ENCODE measurements at places on chromosomes 2 and 18. TPM values are rescaled to one million over a fixed set of nuclear protein-coding genes. Genes with fewer than 3 reads are reported as not detected.

ZFP36L2 gene
- total RNA-seq, result 100 TPM

SDC1 gene
- 45.5 TPM for total RNA-seq

LNPK gene
- total RNA-seq, result 29.4 TPM

GALNT5 gene
- 1.3 TPM for total RNA-seq

KCNG2 gene
- not detected for total RNA-seq

NTSR2 gene
- not detected for total RNA-seq

SERPINB8 gene
- 5.6 TPM for total RNA-seq

EML6 gene
- total RNA-seq, result 0.93 TPM

GRCh38 chr2:191018643-191019119, 4.7 kb upstream of the STAT1 start:
- no peaks in the 10 kb centered on the region for H3K36me3 ChIP-seq
- no peak for DNase-seq
- no peak overlapping the region for H3K27ac ChIP-seq

- no peak overlapping the region for H3K27ac ChIP-seq
- peaks cover 25% of the 10 kb centered on the region for H3K27me3 ChIP-seq
- peaks cover 28% of the 10 kb centered on the region for H3K4me1 ChIP-seq
- no peak for DNase-seq
- H3K36me3 ChIP-seq, result no peaks in the 10 kb centered on the region
Observed at GRCh38 chr18:59659508-59660170, 37.6 kb downstream of the CCBE1 start.

- H3K27me3 ChIP-seq, result no peaks in the 10 kb centered on the region
- peaks cover 3% of the 10 kb centered on the region for H3K36me3 ChIP-seq
- no peak overlapping the region for H3K4me3 ChIP-seq
Observed at GRCh38 chr2:239197146-239197545, 203.7 kb downstream of the HDAC4 start.

GRCh38 chr2:239467956-239468490, 67.2 kb upstream of the HDAC4 start:
- H3K4me1 ChIP-seq, result no peaks in the 10 kb centered on the region
- H3K36me3 ChIP-seq, result no peaks in the 10 kb centered on the region
- H3K4me3 ChIP-seq, result no peak overlapping the region
- H3K27me3 ChIP-seq, result peaks cover 11% of the 10 kb centered on the region
- DNase-seq, result no peak
- no peak overlapping the region for H3K27ac ChIP-seq

DNA sequence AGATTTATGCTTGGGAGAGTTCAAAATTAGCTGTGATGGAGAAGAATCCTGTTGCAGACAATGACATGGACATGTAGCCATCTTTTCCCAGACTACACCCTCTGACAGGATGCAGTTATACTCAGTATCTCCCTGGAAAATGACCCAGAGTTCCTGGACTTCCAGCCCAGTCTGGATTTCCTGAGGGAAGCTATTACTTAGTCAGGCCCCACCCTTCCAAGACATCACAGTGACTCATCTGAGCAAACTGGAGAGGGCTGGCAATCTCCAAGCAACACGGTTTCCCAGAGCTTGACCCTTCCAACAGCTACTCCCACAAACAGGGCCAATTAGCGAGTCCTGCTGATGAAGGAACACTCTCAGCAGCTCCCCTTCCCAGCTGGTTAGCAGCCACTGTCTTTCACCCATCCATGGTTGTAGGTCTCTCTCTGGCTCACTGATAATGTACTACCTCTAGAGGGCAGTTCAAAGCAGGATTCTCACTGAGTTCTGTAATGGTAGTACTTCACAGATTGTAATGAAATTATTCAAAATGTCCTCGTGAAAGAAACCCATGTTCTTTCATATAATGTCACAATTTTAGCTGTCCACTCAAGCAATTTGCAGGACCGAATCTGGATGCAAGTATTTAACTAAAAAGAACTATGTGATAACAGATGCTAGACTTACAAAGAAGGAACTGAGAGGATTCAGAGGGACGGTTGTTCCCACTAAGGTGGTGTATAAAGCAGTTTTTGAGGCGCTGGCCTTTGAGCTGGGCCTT, 110.2 kb downstream of the MDH1 start:
- H3K4me3 ChIP-seq, result no peak overlapping the region
- no peak for DNase-seq
- no peaks in the 10 kb centered on the region for H3K27me3 ChIP-seq
- peaks cover 3% of the 10 kb centered on the region for H3K36me3 ChIP-seq
- peaks cover 11% of the 10 kb centered on the region for H3K4me1 ChIP-seq

- no peak for DNase-seq
- peaks cover 2% of the 10 kb centered on the region for H3K4me1 ChIP-seq
- no peak overlapping the region for H3K4me3 ChIP-seq
- no peaks in the 10 kb centered on the region for H3K36me3 ChIP-seq
- no peak overlapping the region for H3K27ac ChIP-seq
Observed at GRCh38 chr2:12844511-12844910, 127.8 kb downstream of the TRIB2 start.

GRCh38 chr2:109410039-109410815, 203.5 kb downstream of the SEPTIN10 start:
- no peaks in the 10 kb centered on the region for H3K36me3 ChIP-seq
- DNase-seq, result no peak
- H3K27me3 ChIP-seq, result no peaks in the 10 kb centered on the region
- H3K4me1 ChIP-seq, result peaks cover 28% of the 10 kb centered on the region
- no peak overlapping the region for H3K27ac ChIP-seq

DNA sequence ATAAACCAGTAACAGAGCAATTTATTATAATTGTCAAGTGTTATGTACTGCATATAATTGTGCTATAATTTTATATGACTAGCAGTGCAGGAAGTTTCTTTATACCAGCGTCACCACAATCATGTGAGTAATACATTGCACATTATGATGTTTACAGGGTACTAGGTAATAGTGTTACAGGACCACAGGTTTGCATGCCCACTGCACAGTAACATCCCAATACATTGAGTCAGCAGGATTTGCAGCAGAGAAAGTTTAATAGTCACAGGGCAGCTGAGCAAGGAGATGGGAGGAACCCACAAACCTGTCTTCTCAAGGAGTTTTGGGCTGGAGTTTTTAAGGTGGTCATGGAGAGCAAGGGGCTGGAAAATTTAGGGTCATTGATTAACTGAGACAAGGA, 1042.9 kb upstream of the ACVR2A start:
- no peaks in the 10 kb centered on the region for H3K36me3 ChIP-seq
- H3K4me1 ChIP-seq, result peaks cover 5% of the 10 kb centered on the region
- no peak for DNase-seq
- H3K4me3 ChIP-seq, result no peak overlapping the region

- DNase-seq, result no peak
- no peak overlapping the region for H3K27ac ChIP-seq
- no peaks in the 10 kb centered on the region for H3K27me3 ChIP-seq
- H3K4me3 ChIP-seq, result no peak overlapping the region
- no peaks in the 10 kb centered on the region for H3K4me1 ChIP-seq
- H3K36me3 ChIP-seq, result no peaks in the 10 kb centered on the region
Observed at GRCh38 chr2:9071032-9071431, 67.5 kb upstream of the MBOAT2 start.

- H3K27me3 ChIP-seq, result no peaks in the 10 kb centered on the region
- no peak for DNase-seq
- H3K4me1 ChIP-seq, result peaks cover 1% of the 10 kb centered on the region
Observed at GRCh38 chr2:237520290-237520689, 33.2 kb downstream of the MLPH start.

DNA sequence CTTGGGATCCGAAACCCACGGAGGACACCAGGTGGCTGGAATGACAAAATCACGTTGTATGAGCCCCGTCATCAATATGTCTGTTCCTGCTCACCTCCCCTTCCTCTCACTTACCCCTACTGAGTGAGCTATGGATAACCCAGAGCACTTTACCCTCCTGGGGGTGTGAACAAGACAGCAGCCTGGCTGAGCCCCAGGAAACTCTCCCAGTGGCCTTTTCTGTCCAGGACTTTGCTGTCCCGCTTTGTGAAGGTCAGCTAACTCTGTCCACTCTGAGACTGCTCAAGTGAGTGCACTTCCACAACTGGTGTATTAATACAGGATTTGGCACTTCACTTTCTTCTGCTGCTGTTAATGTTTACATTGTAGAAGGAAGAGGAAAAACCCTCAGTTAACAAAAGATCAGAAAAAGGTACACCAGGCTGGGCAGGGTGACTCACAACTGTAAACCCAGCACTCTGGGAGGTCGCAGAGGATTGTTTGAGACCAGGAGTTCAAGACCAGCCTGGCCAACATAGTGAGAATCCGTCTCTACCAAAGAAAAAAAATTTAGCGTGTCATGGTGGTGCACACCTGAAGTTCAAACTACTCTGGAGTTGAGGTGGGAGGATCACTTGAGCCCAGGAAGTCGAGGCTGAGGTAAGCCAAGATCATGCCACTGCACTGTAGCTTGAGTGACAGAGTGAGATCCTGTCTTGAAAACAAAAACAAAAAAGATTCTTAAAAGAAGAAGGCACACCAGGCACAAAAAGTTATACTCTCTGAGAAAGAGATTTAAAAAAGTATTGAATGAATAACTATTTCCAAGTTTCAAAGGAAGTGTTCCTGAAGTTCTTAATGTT, 90.3 kb downstream of the CLHC1 start:
- no peak overlapping the region for H3K27ac ChIP-seq
- no peak overlapping the region for H3K4me3 ChIP-seq

GRCh38 chr2:71932780-71933466, 214.7 kb downstream of the CYP26B1 start:
- H3K4me1 ChIP-seq, result peaks cover 40% of the 10 kb centered on the region
- H3K27me3 ChIP-seq, result no peaks in the 10 kb centered on the region
- no peak overlapping the region for H3K4me3 ChIP-seq

DNA sequence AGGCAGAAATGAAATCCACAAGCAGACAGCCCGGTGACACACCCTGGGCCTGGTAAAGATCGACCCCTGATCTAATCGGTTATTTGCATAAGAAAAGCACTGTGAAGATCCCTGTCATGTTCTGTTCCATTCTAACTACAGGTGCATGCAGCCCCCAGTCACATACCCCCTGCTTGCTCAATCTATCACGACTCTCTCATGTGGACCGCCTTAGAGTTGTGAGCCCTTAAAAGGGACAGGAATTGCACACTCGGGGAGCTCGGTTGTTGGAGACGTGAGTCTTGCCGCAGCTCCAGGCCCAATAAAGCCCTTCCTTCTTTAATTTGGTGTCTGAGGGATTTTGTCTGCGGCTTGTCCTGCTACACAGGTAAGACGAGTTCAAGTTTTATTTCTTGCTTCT, 13.4 kb upstream of the IL1B start:
- no peaks in the 10 kb centered on the region for H3K36me3 ChIP-seq
- no peak overlapping the region for H3K4me3 ChIP-seq
- no peaks in the 10 kb centered on the region for H3K27me3 ChIP-seq
- no peak overlapping the region for H3K27ac ChIP-seq
- peaks cover 5% of the 10 kb centered on the region for H3K4me1 ChIP-seq
- no peak for DNase-seq

- no peak for DNase-seq
- H3K27me3 ChIP-seq, result no peaks in the 10 kb centered on the region
- H3K4me1 ChIP-seq, result peaks cover 34% of the 10 kb centered on the region
- no peak overlapping the region for H3K27ac ChIP-seq
- H3K36me3 ChIP-seq, result no peaks in the 10 kb centered on the region
Observed at GRCh38 chr2:6954586-6954985, 37.4 kb downstream of the RNF144A start.

DNA sequence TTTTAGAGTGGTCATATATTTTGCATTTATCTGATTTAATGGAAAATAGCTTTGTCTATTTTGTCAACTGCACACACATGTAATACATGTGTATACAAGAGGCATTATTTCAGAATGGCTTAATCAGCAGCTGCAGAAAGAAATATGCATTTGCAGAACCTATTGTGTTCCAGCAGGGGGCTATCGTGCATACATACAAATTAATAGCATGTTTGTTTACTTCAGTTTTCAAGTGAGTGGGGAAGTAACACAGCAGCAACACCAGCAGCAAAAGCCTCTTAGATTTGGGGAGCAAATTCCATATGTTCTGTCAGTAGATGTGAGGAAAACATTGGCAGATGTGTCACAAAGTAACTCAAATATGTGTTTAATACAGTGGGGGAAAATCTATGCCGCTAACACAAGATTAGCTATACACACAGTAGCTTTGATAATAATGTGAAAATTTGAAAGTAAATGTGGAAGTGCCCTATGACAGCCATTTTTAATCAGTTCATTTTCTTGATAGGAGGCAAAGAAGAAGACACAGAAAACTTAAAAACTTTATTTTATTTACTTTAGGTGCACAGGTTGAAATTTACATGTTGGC, 218.1 kb downstream of the WDR7 start:
- peaks cover 12% of the 10 kb centered on the region for H3K4me1 ChIP-seq
- H3K27me3 ChIP-seq, result no peaks in the 10 kb centered on the region
- no peak overlapping the region for H3K27ac ChIP-seq

GRCh38 chr2:161384864-161385263, 31.2 kb upstream of the TBR1 start:
- H3K4me3 ChIP-seq, result no peak overlapping the region
- no peaks in the 10 kb centered on the region for H3K27me3 ChIP-seq
- H3K4me1 ChIP-seq, result no peaks in the 10 kb centered on the region
- peaks cover 4% of the 10 kb centered on the region for H3K36me3 ChIP-seq
- no peak overlapping the region for H3K27ac ChIP-seq
- DNase-seq, result no peak

DNA sequence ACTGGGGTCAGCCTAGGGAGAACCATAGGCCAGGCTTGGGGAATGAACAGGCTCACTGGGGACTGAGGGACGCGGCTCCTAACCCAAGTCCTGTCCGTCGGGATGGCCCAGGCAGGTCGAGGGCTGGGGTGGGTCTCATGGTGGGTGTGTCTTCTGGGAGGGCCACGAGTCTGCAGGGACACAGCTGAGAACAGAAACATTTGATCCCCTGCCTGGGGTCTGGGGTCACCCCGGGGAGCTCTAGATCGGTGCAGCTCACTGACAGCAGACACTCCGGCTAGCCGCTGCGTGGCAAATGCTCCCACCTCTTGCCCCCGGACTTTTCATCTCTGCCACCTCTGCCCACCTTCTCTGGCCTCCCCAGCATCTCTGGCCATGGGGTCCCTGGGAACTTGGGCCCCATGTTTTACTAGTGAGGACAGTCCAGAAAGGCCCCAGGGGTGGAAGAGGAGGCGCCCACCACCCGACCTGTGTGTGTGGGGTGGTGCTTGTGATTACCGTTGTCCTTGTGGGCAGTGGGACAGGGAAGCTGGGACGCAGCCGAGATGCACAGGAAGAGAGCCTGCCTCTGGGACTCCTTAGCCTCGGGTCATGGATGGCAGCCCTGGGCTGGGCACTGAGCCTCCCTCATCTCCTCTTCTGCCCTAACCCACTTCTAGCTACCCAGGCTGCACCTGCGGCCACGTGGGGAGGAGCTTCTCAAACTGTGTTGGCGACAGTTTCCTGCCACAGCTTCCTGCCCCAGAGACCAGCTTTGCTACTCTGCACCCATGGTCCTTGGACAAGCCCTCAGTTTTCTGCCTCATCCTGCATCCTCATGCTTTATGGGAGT, 4.9 kb downstream of the ZAP70 start:
- H3K4me3 ChIP-seq, result no peak overlapping the region
- no peak overlapping the region for H3K27ac ChIP-seq
- no peaks in the 10 kb centered on the region for H3K27me3 ChIP-seq

- H3K27ac ChIP-seq, result no peak overlapping the region
- no peaks in the 10 kb centered on the region for H3K27me3 ChIP-seq
- DNase-seq, result no peak
- peaks cover 4% of the 10 kb centered on the region for H3K36me3 ChIP-seq
- H3K4me1 ChIP-seq, result no peaks in the 10 kb centered on the region
Observed at GRCh38 chr2:135893374-135893794, 17.1 kb upstream of the MCM6 start.
